ENCODE measurements at places on chromosomes 5 and 9.
A peak's percentile ranks its signal among the peaks of the same experiment; 100 is the strongest.

DNA sequence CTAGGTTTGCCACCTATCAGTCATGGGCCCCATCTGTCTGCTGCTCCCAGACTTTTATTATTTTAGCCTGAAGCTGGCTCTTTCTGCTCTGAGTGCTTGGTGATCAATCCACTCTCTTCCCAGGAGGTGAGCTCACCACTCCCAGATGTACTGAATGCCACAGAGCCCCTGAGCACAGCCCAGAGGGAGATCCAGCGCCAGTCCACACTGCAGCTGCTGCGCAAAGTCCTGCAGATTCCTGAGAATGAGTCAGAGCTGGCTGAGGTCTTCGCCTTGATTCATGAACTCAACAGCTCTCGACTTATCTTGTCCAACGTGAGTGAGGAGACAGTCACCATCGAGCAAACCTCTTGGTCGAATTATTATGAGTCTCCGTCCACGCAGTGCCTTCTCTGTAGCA lies 36.0 kb downstream of the HMGXB3 start:
- DNase-seq: no peak

DNA sequence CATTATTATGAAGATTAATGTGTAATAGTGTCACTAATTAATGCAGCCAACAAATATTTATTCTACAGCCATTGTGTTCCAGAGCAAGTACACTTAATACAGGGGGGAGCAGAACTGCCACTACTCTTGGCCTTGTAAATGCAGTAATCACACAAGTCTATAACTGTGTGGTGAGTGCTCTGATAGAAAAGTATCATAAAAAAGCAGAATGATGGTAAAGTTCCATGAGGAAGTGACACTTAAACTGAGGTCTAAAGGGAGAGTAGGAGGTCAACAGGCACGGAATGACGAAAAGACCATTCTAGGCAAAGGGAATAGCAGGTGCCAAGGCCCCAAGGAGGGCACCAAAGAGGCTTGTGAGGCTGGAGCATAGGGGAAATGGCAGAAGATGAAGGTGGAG lies 142.9 kb downstream of the OSTF1 start:
- no peak for DNase-seq

DNA sequence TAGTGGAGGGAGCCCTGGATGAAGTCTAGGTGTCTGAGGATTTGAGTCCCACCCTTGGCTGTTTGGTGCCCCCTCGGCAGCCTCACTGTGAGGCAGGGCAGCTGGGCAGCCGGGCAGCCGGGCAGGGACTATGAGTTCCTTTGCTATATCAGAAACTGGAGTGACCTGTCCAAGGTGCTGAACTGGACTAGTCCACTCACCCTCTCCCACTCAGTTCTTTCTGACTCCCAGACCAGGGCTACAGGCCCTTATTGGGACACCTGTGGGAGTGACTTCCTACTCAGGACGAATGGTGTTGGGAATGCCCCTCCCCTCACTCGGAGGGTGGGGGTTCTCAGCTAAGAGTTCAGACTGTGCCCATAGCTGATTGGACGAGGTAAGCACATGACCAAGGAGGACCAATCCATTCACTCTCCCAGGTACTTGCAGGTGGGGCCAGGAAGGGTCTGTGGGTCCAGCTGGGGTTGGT lies 34.1 kb upstream of the RAPGEF1 start:
- DNase-seq: peak; percentile 76

DNA sequence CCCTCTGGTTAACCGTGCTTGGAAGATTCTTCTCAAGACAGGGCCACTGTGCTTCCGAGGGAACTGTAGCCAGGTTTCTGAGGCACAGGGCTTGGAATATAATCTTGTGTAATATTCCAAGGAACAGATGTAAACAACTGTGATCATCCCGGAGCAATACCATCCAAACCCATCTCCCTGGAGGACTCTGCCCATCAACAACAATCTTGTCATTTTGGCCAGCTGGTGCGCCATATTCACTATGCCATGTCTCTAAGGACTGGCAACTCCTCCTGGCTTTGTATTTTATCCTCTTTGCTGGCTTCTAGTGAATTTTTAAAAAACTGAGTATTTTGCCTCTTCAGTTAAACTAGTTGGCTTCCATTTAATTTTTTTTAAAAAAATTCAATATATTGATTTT lies 349.3 kb downstream of the ADAMTS6 start:
- no peak for DNase-seq

- DNase-seq: no peak
Observed at GRCh38 chr5:24606971-24607370, 37.8 kb downstream of the CDH10 start.

GRCh38 chr5:51201024-51201423 lies 182.2 kb upstream of the ISL1 start:
- no peak for DNase-seq

DNA sequence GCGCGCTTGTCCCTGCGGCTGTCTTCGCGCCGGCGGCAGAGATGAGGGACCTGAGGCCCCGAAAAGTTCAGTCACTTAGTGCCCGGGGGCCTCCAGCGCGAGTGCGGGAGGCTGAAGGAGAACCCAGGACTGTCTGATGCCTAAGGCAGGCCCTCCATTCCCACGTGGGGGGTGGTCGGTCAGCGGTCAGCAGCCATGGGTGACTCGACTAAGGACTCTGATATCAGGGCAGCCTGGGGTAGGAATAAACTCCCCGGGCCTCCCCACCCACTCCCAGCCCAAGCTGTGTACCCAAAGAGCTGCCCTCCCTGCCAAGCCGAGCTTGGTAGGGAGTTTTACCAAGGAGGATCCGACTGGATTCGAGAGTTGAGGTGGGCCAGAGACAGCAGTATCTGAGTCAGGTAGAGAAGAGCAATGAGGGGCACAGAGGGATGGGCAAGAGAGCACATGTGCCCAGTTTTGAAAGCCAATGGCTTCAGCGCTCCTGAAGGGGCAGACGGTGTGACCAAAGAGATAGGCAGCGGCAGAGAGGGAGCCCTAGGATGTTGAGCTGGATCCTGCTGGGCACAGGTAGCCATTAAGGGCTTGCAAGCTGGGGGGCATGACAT lies 787 bp downstream of the FGFR4 start:
- no peak for DNase-seq

- no peak for DNase-seq
Observed at GRCh38 chr5:39214912-39215709, 4.3 kb downstream of the FYB1 start.

GRCh38 chr5:139043157-139043905 lies 154.8 kb downstream of the SIL1 start:
- no peak for DNase-seq

- DNase-seq: no peak
Observed at GRCh38 chr5:161095953-161096352, 243.9 kb upstream of the ATP10B start.

DNA sequence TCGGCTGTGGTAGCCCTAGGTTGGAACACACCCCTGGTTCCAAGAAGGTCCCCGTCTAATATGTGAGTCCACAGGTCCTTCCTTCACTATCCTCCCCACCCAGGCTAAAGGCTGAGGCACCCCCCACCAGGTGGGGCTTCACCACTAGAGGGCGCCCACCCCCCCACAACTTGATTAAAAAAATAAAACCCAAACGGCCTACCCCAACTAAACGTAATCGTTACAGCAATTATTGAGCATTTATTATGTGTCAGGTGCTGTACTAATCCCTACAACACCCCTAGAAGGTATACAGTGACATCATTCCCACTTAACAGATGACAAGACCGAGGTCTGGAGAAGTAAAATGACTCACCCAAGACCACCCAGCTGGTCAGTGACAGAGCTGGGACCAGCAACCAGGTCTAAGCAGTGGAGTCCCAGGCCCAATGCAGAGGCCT lies 65.0 kb downstream of the FGF18 start:
- peak; percentile 75 for DNase-seq

DNA sequence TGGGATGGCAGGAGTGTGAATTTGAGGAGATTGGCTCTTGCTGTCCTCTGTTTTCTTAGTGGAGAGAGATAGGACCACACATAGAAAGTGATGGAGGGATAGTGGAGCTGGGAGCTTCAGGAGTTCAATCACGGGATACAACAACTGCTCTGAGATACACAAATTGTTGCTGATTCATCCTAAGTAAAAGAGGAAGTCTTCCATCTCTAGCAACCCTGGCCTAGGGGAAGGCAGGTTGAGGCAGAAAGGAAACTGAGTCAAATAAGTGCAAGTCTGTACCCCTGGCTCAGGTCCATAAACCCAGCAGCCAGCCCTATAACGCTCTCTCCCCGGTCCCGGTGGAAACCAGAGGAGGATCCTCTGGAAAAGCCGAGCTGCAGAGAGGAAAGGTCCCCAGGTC lies 97.7 kb downstream of the ADCY2 start:
- no peak for DNase-seq

- DNase-seq: no peak
Observed at GRCh38 chr5:122181863-122182262, 52.5 kb downstream of the ZNF474 start.

GRCh38 chr5:111427762-111428161 lies 84.6 kb downstream of the STARD4 start:
- DNase-seq: no peak

DNA sequence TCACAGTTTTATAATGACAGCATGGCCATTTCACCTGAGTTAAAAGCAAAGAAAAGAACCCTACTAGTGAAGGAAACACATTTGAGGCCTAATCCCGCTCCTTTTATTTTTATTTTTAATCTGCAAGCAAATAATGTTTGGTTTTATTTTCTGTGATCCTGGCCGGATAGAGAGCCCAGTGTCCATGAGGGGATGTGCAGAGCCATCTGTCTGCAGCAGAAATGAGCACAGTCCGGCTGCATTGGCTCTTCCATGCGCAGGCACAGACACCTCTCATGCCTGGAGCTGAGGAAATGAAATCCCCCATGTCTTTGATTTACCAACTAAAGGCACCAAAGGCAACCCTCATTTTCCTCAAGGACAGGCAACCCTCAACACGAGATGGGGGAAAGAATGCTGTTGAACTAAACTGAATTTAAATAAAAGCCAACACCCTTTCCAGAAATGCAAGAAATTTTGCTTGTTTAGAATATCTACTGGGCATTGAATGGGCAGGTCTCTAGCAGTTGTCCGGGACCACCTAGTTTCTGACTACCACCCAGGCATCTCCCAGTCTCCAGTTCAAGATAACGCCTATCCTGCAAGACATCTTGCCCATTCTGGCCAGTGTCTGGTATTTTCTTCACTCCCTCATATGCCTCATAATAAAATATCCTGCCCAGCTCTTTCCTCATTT lies 47.9 kb upstream of the SEMA6A start:
- no peak for DNase-seq

DNA sequence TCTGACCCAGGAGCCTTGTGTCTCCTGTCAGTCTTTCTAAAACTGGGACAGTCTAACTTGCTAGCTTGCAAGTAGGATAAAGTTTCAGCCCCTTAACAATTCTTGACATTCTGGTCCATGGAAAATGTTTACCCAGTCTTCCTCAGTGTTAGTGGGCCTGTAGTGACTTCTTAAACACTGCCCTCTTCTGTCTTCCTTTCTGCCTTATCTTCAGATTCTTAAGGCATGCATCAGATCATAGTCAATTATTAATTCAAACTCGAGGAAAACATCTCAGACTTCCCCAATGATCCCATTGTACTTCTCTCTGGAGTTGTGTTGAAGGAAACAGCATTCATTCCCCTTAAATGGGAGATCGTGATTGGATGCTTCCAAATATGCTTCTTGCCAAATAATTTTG lies 1199.8 kb downstream of the DTWD2 start:
- no peak for DNase-seq

GRCh38 chr5:132592521-132592920 lies 35.7 kb downstream of the RAD50 start:
- DNase-seq: no peak

GRCh38 chr5:138890644-138891043 lies 15.5 kb upstream of the LRRTM2 start:
- no peak for DNase-seq

DNA sequence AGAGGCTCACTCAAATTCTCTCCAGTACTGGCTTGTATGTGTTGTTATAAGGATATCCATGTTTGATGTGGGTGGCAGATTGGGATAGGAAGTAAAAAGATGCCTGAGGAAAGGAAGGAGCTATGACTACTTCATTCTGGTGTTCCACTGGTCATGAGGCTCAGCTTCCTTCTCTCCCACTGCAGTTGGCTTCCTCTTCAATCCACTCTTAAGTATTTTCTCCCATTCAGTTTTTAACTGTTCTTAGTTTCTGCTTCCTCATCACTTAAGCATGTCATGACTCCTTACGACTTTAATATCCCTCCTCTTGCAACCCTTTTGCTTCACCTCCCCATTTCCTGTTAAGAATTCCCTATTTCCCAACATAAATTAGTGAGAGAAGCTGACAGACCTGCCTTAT lies 81.1 kb downstream of the PJA2 start:
- DNase-seq: no peak

DNA sequence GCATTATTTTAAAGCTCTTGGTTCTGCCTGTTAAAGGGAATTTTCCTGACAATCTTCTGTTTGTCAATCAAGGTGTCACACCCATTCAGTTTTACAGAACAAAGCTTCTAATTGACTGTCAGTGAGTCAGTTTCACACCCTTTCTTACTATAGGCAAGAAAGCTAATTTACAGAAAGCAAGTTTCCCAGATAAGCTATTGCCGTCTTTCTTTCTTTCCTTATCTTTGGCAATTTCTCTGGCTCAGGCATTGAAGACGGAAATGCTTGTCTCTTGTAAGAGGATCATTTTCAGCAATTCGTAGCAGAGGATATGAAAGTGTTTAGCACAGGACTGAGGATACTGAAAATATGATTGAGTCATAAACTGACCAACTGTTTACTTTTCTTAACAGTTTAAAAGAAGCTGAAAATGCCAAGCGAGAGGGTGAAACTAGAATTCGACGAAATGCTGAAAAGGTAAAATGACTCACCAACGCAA lies 27.0 kb downstream of the SPINK5 start:
- DNase-seq: no peak

- DNase-seq: no peak
Observed at GRCh38 chr9:4905135-4905490, 80.0 kb upstream of the JAK2 start.

GRCh38 chr5:78562714-78563330 lies 85.8 kb downstream of the LHFPL2 start:
- no peak for DNase-seq

- no peak for DNase-seq
Observed at GRCh38 chr5:158305861-158306260, 446.9 kb upstream of the CLINT1 start.

Data from GM13977 (cell line).